ENCODE measurements at places on chromosomes 13 and 19. TPM values are rescaled to one million over a fixed set of nuclear protein-coding genes. Genes with fewer than 3 reads are reported as not detected.
A peak's percentile ranks its signal among the peaks of the same experiment; 100 is the strongest.

ZNF490 gene
- 5.2 TPM for total RNA-seq

SMAD9 gene
- 6.3 TPM for total RNA-seq

CALM3 gene
- total RNA-seq = 314 TPM

FXYD3 gene
- not detected for total RNA-seq

CYP4F2 gene
- 3.7 TPM for total RNA-seq

FARSA gene
- 68.0 TPM for total RNA-seq

SIGLEC5 gene
- not detected for total RNA-seq

DNA sequence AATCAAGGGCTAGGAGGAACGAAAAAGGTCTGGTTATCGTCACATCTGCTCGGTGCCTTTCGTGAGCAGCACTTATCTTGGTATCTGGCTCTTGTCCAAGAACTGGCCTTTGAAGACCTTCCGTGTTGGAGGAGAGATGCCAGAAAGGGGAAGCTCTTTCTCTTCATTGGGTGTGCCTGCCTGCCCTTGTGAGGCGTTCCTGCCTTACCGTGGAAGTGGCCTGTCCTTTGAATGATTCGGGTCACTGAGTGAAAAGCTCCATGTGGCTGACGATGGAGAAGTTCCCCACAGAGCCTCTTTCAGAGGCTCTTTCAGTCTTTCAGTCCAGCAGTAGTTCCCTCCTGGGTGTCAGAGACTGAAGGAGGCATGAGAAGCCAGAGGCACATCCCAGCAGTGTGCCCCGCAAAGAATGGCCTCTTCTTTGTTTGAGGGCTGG, 121.5 kb upstream of the SLC10A2 start:
- no peak for DNase-seq

DNA sequence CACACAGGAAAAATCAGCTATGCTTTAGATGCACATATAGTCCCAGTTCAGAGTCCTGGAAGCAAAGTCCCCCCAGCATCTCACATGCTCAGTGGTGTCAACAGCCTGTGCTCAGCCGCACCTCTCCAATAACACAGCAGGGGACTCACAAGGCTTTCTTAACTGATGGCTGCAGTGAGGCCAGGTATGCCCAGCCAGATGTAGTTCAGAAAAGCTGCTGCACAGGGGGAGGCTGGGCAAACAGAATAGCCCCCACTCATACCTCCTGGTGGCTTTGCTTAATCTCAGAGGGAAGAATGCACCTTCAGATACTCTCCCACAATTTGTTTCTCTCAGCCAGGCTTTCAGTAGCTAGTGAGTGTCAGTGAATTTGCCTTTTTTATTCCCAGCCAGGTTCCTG, 33.4 kb downstream of the FAM124A start:
- DNase-seq = no peak

GRCh38 chr19:3849092-3849491, 19.7 kb downstream of the ZFR2 start:
- DNase-seq = peak; percentile 33

DNA sequence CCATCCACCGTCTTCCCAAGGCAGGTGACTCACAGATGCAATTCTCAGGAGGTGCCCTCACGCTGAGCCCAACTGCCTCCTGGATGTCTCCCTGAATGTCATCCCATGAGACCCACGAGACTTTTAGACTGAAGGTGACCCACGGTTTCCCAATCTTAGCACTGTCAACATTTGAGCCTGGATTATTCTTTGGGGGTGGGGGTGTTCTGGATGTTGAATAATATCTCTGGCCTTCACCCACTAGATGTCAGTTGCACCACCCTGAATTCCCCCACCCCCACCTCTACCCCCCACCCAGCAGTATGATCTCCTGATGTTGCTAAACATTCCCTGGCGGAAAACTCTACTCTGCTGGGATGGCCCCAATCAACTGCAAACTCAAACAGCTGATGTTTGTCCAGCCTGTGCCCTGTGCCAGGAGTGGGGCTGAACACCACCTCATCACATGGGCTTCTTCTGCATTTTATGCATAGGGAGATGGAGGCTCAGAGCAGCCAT, 2.2 kb upstream of the CYP4F22 start:
- no peak for DNase-seq

GRCh38 chr13:75423946-75424345, 58.0 kb downstream of the TBC1D4 start:
- no peak for DNase-seq

DNA sequence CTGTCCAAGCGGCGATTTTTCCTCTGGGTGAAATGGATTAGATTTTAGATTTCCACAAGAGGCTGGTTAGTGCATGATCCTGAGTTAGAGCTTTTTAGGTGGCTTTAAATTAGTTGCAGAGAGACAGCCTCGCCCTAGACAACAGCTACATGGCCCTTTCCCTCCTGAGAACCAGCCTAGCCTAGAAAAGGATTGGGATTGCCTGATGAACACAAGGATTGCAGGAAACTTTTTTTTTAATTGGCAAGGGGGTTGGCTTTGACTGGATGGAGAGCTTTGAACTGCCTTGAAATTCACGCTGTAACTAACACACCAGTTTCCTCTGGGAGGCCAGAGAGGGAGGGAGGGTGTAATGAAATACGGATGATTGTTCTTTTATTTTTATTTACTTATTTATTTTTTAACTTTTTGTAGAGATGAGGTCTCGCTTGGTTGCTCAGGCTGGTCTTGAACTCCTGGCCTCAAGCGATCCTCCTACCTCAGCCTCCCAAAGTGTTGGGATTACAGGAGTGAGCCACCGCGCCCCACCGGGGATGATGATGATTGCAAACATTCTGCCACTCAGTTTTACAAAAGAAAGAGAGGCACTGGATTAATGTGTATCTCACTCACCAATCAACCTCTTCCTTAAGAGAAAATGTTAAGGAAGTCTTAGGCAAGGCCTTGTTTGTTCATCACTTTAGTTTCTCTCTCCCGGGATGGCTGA, 1.9 kb downstream of the LDLR start:
- DNase-seq = no peak

- no peak for DNase-seq
Measured at GRCh38 chr13:102799426-102800144, 666 bp downstream of the BIVM start.

DNA sequence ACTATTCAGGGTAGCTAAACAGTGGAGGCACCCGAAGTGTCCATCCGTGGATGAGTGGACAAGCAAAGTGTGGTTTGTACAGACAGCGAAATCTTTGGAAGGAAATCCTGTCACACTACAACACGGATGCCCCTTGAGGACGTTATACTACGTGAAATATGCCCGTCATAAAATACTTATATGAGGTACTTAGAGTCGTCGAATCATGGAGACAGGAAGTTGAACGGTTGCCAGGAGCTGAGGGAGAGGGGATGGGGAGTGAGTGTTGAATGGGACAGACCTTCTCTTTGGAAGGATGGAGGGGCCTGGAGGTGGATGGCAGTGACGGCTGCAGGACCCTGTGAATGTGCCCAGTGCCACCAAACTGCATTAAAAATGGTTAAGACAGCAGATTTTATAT, 11.6 kb downstream of the ATP4B start:
- DNase-seq = no peak
